ENCODE measurements at places on chromosomes 7 and 10.
A peak's percentile ranks its signal among the peaks of the same experiment; 100 is the strongest.

DNA sequence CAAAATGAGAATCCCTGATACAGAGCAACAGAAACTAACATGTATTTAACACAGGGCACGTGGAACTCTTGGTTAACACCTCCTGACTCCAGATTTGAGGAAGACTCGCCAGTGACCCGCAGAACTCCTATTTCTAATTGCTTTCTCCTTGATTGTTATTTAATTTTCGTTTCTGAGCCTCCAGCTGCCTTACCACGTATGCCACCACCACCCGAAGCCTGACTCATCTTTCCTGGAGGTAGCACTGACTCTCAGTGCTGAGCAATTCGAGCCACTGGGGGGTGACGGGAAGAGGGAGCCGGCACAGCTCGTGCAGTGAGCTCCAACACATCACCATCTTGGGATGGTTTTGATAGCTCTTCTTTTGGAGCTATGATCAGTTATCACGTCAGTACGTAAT lies 273.9 kb upstream of the MGMT start:
- DNase-seq: no peak

DNA sequence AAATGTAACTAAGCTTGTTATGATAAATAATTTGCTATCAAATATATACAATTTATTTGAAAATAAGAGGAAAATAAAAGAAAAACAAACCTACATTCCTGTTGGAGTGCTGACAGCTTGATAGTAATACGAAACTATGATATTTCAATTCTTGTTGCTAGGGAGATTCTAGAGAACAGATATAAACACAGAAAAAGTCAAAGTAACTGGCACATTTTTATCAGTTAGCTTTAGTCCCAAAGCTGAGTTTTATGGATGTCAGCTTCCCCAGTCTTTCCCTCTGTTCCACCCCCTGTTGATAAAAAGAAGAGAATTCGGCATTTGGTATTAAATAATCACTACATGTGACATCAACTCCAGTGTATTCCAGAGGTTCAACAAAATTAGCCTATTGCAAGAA lies 1134.0 kb downstream of the XPNPEP1 start:
- peak; percentile 13 for DNase-seq

DNA sequence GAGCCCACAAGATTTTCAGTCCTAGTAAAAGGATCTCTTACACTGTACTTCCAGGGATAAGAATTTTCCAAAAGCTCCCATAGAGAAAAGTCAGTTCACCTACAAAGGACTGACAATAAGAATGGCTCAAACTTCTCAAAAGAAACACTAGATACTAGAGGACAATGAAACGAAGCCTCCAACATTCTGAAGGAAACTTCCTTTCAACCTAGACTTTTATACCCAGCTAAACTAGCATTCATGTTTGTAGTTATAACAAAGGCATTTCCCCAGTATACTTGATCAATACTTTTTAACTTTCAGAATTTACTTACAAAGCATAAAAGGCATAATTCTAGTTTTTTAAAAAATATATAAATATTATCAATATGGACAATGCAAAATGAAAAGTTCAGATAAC lies 41.0 kb upstream of the DNAAF5 start:
- DNase-seq: no peak

GRCh38 chr7:158043551-158044481 lies 543.8 kb downstream of the PTPRN2 start:
- DNase-seq: no peak

- DNase-seq: peak; percentile 45
Measured at GRCh38 chr7:85074-85882, 107.1 kb upstream of the FAM20C start.

DNA sequence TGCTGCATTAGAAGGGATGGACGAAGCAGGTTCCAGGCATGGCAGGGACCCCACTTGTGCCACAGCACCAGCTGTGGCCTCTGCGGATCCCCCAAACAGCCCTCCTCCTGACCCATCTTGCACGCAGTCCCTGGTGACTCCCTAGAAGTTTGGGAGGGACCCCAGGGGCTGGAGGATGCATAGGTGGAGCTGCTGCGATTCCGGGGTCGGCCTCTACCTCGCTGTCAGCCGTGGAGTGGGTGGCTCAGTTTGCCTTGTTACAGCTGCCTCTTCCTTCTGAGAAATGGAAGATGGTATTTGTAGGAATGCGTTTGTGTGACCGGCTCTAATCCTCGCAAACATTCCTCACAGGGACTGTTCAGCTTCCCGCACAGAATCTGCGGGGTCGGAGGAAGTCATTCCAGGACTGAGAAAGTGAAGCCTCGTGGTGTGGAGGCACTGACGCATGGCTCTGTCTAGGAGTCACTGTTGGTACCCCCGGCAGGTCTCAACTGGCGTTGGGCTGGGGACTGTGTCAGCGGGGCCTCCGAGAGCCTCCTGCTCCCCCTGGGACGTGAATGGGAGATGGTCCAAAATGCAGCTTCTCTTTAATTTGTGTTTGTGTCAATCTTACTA lies 17.5 kb downstream of the PWWP2B start:
- peak; percentile 34 for DNase-seq

DNA sequence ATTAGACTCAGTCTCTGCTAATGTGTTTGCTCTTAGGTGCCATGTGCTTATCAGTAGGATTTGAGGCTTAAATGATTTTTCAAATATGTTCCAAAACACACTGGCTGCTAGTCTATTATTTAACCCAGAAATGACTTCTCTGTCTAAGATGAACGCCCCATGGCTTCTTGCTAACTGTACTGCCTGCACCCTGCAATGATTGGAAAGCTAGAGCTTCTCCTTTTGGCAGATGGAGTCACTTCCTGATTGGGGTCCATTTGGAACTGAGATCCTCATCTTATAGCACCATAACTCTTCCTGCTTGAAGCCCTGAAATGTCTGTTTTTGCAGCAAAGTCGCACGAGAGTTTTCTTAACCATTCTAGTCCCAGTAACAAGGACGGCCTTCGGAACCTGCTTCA lies 186.5 kb upstream of the ADO start:
- DNase-seq: no peak

DNA sequence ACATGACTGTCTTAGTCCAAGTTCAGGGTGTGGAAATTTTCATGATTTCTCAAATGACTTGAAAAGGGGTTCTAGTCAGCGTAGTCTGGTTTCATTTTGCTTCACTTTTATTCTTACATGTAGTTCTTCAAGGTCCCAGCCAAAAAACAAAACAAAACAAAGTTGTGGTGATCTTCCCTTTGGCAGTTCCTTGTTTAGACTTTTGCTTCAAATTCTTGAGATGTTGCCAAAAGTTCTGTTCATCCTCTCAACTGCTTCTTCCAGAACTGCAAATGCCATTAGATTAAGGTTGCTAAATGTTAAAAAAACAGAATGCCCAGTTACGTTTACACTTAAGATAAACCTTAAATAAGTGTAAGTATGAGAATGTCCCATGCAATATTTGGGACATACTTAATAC lies 370.8 kb upstream of the LRRTM3 start:
- peak; percentile 4 for DNase-seq

DNA sequence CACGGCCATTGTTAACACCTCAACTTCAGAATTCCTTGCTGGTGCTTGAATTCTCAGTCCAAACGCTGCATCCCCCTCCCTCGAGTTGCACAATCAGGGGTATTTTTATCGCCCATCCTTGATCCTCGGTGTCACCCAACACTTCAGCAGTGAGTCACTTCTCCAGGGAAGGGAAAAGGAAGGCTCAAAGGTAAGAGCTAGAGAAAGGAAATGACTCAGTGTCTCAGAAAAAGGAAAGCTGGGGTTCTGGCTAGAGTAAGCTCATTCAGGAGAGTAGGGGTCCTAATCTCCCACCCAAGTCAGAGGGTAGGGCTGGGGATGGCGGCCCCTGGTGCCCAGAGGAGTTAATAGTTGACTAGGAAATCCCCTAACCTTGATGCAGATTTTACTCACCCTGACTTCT lies 39.8 kb upstream of the TRIM8 start:
- DNase-seq: peak; percentile 90

DNA sequence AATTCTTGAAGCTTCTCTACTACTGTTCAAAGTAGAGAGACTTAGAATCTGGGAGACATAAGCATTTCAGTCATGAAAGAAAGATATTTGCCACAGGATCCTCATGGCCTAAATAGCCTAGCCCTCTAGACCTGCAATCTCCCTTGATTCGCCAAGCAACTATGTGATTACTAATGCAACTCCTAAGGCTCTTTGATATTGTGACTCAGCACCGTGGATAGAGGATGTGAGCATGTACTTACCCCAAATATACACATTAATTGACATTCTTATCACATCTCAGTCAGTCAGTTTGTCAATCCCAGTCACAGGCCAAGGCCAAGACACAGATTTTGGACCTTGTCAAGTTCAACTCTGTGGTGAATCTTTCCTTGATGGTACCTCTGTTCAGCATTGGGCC lies 42.6 kb downstream of the GPR37 start:
- peak; percentile 41 for DNase-seq

DNA sequence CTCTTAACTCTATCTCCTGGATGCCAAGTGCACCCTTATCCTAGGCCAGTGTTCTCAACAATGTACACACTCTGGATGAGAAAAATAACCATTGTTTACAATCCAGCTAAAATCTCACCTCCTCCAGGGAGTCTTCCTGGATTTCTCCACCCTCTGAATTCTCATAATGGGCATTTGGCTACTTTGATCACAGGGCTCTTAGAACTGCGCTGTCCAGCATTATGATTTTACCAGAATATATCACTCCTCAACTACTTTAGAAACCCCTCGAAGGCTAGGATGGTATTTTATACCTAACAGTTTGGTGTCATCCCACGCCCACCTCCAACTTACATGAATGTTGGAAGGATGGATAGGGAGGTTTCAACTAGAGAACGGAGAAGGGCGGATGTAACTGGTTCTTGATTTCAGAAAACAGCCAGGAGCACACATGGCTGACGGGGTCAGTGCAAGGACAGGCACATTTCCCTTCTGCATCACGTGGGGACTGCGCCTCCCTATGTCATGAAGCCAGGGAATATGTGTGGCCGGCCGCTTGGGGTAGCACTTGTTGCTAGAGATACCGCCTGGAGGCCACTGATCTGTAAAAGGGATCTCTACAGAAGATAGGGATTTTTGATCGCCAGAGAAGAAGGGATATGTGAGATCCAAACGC lies 1.2 kb upstream of the ATP6V0E2 start:
- peak; percentile 88 for DNase-seq

- no peak for DNase-seq
Measured at GRCh38 chr10:84608126-84608525, 279.7 kb downstream of the CCSER2 start.

- no peak for DNase-seq
Measured at GRCh38 chr10:3036155-3037021, 31.0 kb upstream of the PFKP start.

- peak; percentile 31 for DNase-seq
Measured at GRCh38 chr7:97845622-97846203, 26.5 kb downstream of the ASNS start.

DNA sequence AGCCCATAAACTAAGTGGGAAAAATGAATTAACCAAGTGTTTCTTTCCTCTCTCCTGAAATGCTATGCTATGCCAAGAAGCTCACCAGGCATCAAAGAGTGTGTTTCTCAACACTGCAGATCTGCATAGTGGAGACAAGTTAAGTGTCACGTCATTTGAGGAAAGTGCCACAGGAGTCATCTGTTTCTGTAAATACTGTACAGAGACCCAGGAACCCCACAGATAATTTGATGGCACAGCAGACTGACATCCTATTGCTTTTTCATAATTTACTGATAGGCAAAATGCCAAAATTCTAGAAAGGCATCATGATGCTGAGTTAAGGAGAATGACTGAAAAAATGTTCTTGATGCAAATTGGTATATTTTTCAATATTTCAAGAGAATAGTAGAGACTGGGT lies 124.3 kb downstream of the NRCAM start:
- DNase-seq: no peak

DNA sequence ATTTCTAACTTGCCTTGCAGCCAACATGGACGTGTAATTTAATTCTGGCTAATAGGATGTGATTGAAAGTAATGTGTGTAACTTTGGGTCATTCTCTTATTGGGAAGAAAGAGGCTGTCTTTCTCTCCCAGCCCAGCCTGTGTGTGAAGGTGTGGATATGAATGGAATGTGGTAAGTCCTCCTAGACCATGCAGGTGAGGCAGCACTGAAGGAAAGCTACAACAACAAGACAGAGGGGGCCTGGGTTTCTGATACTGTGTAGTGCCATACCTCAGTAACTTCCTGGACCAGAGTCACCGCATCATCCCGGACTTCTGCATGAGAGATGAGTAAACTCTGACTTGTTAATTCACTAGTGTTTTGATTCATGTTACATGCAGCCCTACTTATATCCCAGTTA lies 237.0 kb downstream of the EXOC4 start:
- DNase-seq: no peak

DNA sequence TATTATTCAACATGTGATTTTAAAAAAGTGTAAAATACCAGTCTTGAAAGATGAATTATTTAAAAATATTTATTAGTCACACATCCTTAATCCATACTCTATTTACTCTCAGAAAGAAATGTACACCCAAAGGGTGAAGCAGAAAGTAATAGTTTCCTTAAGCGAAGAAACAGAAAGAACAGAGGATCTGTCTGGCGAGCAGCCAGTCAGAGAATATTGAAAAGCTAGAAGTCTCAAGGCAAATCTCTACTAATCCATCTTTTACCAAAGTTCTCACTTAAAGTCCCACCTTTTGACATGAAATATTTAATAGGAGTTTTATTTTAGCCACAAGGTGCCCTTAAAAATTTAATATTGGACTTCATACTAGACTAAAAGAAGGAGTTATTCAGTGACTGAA lies 46.7 kb downstream of the MKX start:
- no peak for DNase-seq

DNA sequence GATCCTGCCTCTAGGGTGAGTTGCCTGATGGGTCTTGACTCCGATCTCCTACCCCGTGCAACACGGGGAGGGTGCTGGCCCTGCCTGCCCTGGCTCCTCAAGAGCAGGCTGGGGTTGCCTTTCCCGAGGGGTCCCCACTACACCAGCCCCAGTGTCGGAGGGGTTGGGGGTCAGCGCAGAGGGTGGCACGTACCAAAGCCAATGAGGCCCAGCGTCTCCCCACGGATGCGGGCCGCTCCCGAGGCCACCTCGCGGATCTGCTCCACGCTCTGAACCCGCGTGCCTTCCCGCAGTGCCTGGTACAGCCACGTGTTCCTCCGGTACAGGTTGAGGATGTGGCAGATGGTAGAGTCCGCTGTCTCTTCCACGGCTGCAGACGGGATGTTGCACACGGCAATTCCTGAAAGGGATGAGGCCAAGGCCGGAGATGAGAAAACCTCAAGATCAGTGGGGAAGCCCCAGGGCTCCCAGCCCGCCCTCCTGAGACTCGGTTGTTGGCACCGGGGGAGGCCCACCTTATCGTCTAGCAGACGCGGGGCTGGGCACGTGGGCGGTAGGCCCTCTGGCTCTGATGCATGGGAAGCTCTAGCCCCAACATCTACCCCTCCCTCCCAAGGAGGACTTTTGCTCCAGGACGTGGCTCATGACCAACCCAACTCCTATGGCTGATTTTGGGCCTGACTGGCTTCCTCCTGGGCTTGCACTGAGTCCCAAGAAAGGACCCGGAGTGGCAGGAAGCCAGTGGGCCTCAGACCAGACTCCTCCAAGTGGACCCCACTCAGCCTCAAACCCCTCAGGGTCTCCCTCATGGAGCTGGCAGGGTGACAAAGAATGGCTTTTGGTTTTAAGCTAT lies 56.1 kb downstream of the ZRANB1 start:
- DNase-seq: no peak
